Transverse colon (tissue), 4 donors: ENCODE measurements at places on chromosomes 12 and 14. TPM values are rescaled to one million over a fixed set of nuclear protein-coding genes. Genes with fewer than 3 reads are reported as not detected.

The CLMN gene
- total RNA-seq = 97.7 TPM

The KTN1 gene
- total RNA-seq = 279 TPM

The ITGB7 gene
- total RNA-seq = 4.0 TPM

The ANKRD33 gene
- total RNA-seq = not detected

The CLEC1B gene
- total RNA-seq = not detected

The RNASE7 gene
- not detected for total RNA-seq

The CLEC1A gene
- total RNA-seq = 3.8 TPM

The OR4K17 gene
- total RNA-seq = not detected

The HVCN1 gene
- 7.3 TPM for total RNA-seq

The POP5 gene
- 31.5 TPM for total RNA-seq

The TEDC1 gene
- total RNA-seq = 40.8 TPM

The HOXC6 gene
- total RNA-seq = 0.48 TPM

The TMEM179 gene
- total RNA-seq = not detected

The IQSEC3 gene
- total RNA-seq = 0.27 TPM

The CCDC197 gene
- not detected for total RNA-seq

The CD9 gene
- 668 TPM for total RNA-seq

The SSPN gene
- 4.5 TPM for total RNA-seq

The ASPG gene
- total RNA-seq = 11.3 TPM

The KRT85 gene
- total RNA-seq = not detected

The CLEC14A gene
- total RNA-seq = 5.3 TPM

The SYNE3 gene
- 46.8 TPM for total RNA-seq

The SPIC gene
- not detected for total RNA-seq

The TSPAN19 gene
- total RNA-seq = not detected

The ABCC9 gene
- 5.2 TPM for total RNA-seq

The EML5 gene
- total RNA-seq = 0.20 TPM

The LIN7A gene
- 7.9 TPM for total RNA-seq

The P2RX2 gene
- total RNA-seq = 0.96 TPM

The DDHD1 gene
- 6.4 TPM for total RNA-seq

The INHBE gene
- not detected for total RNA-seq

The DACT1 gene
- 3.7 TPM for total RNA-seq

The DDIT3 gene
- total RNA-seq = 27.6 TPM

The MYO1A gene
- 234 TPM for total RNA-seq

The DLK1 gene
- not detected for total RNA-seq

The OR9K2 gene
- not detected for total RNA-seq

The OASL gene
- total RNA-seq = 5.2 TPM

The ARHGEF25 gene
- 14.4 TPM for total RNA-seq

The SLCO1C1 gene
- not detected for total RNA-seq

The PTPN6 gene
- total RNA-seq = 49.0 TPM

The ACTN1 gene
- total RNA-seq = 403 TPM
